NCI-H187 (cell line): ENCODE measurements at places on chromosomes 11 and 22.

GRCh38 chr22:17587629-17588028 is 24.3 kb downstream of the SLC25A18 start:
- no peak for DNase-seq

DNA sequence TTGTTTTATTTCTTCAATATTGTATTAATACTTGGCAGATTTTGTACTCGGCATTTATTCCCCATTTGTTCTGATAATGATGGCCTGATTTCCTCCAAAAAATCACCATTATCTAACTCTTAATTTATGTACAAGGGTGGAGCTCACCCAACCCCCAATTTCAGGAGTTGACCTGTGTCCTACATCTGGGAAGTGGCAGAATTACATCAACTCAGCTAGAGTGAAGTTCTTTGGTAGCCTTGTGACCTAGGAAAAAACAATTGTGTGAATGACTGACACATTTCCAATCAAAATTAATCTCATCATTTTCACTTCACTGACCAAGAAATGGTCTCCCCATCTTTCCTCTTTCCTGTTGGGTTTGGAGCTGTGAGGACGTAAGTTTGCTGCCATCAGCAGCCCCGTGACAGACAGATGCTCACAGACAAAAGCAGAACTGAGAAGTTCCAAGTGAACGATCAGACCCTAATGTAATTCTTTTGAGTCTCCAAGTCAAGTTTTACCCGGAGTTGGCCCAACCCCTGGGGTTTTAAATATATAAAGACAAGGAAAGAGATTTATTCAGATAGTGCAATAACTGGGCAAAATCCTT is 16.6 kb upstream of the MS4A6E start:
- DNase-seq: no peak

GRCh38 chr11:2301631-2302305 is at the start of the genes C11orf21 and TSPAN32:
C11orf21 (minus strand) TSS chr11:2301918; CDS start chr11:2301808, 110 bp downstream.
TSPAN32 (plus strand) TSS chr11:2302013; CDS start chr11:2302150, 137 bp downstream.
- DNase-seq: no peak

DNA sequence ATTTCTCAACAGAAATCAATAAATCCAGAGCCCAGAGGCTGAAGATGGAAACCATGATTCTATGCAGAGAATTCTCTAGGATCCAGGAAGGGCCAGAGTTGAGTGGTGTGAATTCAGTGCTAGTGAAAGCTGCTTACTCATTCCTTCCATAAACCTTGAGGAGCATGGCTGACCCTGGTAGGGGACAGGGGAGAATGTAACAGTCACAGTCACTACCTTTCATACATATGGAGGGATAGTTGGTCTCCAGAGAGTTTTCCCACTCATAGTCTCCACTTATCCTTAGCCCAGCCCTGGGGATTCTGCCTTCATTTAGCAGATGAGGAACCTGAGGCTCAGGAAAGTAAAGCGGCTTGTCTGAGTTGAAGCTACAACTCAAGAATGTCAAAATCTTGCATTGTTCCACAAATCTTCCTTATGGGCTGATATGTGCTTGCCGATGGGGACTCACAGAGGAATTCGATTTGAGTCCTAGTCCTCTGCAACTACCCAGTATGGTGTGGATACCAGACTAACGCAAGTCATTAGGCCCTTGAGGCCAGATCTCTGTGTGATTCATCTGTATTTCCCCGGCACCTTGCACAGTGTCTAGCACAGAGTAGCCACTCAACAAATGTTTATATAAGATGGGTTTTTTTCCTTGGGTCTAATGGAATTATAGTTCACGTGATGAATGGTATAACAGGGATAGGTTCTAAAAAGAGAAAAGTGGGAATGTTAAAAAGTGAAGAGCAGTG is 3.7 kb upstream of the ANAPC15 start:
- no peak for DNase-seq

- no peak for DNase-seq
Measured at GRCh38 chr11:64126796-64127195, 39.1 kb downstream of the MACROD1 start.

DNA sequence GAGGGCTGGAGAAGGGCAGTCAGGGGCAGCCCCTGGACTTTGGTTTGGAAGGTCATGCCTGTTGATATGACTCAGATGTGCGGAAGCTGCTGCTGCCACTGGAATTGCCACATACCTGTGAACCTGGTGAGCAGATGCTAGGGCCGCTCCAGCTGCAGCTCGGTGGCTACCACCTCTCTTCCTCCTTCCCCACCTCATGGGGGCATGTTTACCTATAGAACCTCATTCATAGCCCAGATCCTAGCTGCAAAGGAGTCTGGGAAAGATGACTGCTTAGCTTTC is 17.5 kb upstream of the TSPAN18 start:
- DNase-seq: no peak

DNA sequence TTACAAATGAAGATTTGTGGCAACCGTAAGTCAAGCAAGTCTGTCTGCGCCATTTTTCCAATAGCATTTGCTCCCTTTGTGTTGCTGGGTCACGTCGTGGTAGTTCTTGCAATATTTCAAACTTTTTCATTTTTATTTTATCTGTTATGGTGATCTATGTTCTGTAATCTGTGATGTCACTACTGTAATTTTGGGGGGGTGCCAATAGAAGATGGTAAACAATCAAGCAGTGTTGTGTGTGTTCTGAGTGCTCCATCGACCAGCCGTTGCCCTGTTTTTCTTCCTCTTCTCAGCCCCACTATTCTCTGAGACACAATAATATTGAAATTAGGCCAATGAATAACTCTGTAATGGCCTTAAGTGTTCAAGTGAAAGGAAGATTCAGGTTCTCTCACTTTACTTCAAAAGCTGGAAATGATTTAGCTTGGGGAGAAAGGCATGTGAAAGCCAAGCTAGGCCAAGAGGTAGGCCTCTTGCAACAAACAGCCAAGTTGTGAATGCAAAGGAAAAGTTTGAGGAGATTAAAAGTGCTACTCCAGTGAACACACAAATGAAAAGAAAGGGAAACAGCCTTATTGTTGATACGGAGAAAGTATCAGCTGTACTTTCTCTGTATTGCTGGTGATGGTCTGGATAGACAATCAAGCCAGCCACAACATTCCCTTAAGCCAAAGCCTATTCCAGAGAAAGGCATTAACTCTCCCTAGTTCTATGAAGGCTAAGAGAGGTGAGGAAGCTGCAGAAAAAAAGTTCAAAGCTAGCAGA is 7.5 kb downstream of the ZC3H12C start:
- no peak for DNase-seq

DNA sequence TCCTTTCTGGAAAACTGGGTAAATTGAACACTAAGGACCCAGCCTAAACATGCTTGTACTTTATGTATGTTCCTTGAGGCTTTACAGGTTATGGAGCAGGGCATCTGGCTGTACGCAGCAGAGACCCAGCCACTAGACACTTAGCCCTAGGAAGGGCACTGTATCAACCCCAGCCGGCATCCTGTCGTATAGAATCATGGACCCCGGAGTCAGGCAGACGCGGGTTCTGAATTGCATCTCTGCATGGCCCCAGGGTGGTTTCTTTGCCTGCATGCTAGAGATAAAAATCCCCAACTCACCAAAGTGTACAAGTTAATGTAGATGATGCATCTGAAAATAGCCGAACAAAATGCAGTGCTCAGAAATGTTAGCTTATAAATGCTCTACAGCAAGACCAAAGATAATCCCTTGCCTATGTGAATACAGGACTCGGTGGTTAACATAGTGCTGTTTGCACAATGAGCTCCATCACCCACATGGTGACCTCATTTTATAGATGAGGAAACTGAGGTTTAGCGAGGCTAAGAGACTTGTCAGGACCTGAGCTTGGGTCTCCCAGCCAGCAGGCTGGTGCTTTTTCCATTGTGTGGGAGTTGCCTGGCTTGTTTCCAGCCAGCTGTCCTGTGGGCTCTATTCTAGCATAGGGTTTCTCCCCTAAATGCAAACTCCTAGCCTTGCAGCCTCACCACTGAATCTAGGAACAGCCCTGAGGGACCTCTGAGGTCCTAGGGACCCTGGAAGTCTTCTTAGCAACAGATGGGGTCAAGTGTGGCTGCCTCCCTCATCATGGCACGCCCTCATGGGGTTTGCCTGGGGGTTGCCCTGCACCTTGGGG is 7.3 kb downstream of the CD6 start:
- no peak for DNase-seq

DNA sequence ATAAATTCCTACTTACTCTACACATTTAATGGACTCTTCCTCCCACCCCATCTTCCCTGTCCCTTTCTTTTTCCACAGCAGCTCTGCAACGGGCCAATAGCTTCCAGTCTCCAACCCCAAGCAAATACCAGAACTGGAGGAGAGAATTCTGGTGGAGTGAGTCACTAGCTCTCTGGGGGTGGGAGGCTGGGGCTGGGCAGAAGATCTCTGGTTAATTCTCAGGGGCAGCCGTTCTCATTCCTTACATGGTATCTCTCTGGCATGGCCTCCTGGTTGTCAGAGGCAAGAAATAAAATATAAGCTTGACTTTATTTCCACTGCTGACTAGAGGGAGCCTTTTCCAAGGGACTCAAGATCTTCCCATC is 90.4 kb upstream of the PARVA start:
- no peak for DNase-seq

DNA sequence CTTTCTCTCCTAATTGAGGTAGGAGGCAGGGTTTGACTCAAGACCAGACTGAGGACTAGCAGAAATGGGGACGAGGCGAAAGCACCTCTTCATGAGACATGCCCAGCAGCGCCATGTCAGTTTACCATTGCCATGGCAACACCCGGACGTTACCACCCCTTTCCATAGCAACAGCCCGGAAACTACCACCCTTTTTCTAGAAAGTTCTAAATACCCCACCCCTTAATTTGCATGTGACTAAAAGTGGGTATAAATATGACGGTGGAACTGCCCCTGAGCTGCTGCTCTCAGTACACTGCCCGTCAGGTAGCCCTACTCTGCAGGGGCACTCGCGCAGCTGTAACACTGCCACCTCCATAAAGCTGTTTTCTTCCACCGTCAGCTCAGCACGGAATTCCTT is 5.9 kb upstream of the RAC2 start:
- no peak for DNase-seq

DNA sequence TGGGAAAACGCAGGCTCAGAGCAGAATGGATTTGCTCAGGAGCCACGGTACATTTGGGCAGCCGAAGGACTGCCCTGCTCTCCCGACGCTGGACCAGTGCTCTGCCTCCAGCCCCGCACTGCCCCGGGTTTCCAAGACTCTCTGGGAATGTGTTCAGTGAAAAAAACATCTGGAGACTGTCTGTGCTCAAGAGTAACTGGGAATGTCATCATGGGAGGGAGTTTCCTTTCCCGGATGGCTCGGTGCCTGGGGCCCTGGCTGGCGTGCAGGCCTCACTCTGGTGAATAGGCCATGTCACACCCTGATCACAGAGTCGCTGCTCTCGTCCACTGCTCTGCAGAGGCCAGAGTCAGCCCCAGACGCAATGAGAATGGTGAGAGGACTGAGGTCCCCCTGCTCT is 9.8 kb upstream of the APOL6 start:
- no peak for DNase-seq

GRCh38 chr22:20463324-20464095 is 25.9 kb upstream of the SCARF2 start:
- no peak for DNase-seq

GRCh38 chr11:44570411-44571155 is 5.1 kb downstream of the CD82 start:
- DNase-seq: no peak

DNA sequence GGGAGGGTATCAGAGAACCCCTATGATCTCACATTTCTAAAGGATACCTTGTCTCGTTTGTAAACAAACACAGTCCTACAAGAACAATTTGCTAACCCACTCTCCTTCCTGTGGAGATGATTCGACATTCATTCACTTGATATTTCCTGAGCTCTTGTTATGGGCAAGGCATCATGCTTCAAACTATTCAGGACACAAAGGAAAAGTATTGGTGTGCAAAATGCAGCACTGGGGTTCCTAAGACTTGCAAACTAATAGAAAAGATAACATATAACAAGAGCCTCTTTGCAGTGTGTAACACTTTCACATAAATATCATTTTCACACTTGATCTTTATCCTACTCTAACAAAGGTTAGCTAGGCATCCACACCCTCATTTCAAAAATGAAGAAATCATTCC is 211.5 kb upstream of the BLID start:
- no peak for DNase-seq

DNA sequence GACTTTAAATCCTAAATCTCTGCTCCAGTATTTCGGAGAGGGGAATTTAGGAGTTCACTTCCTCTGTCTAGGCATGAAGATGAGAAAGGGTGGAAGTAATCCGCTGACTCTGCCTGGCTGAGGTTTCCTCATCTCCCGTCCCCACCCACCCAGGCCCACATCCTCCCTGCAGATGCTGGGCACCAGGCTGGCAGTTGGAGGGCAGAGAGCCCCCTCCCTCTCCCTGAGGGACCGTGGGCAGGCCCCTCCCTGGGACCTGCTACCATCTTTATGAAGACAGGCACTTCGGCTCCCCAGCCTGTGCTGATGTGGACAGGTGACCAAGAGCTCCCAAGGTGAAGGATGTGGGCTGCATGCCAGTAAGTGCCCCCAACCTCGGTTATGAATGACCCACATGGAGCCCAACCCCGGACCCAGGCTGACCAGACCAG is 6.7 kb downstream of the CASTOR1 start:
- DNase-seq: no peak

DNA sequence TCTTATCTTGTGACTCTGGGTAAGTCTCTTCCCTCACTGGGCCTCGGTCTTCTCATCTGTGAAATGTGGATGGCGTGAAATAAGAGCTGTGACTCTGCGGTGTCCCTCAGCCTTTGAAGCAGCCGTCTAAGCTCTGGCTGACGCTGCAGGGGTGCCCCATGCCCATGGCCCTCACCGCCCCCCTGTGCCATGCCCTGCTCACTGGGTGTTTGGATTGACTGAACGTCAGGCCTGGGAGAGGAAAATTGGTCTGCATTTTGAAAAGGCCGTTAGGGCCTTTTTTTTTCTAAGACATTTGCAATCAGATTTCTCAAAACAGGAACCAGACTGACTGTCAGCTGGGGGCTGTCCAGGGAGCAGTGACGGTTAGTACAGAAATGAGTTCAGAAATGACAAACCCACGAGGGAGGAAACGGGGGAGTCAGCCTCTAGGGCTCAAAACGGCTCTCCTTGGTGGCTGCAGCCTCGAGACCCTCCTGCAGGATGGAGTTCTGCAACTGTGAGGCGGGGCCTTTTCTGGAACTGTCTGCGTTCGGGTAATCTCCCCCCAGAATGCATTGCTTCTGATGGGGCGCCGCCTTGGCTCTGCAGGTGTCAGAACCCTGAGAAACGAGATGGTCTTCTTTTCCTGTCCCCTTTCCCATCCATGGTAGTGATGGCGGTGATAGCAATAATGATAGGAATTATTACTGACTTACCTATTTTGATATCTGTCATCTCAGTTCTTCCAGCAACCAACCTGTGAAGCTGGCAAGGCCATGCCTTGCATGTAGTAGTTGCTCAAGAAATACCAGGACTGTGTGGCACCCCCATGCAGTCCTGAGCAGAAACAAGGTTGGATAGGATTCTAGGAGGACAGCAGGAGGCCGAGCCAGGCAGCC is 2.0 kb downstream of the GRK2 start:
- no peak for DNase-seq

GRCh38 chr11:125946712-125947418 is 1.0 kb downstream of the VSIG10L2 start:
- no peak for DNase-seq

- DNase-seq: no peak
Measured at GRCh38 chr22:27802346-27803073, 954 bp upstream of the MN1 start.
